Hypothalamus (tissue), 51 donors: ENCODE measurements at places on chromosomes 1 and 21.

- DNase-seq: peak; percentile 23
Measured at GRCh38 chr1:228664399-228664914, 70.8 kb upstream of the RHOU start.

DNA sequence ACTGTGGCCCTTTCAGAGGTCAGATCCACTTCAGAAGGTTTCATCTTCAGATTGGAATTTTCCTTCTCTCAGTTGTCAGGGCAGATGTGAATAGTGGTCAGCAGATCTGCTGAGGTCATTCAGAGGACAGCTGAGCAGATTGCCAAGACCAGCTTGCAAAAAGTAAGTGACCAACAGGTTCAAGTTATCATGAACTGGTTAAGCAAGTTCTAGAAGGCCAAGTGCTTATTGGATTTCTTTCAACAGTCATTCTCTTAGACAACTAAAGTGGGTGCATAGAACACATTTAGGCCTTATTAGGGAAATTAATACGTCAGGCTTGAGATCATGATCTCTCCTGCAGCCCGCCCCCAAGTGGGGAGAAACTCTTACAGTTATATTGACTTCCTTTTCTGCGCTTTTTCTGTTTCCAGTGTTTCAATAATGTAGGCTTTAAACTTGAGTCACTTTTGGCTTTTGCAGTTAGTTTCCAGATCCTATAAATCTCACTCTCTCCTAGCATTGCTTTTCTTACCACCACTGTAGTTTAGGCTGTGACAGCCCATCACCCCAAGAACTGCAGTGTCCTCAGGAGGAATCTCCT is 96.4 kb downstream of the C1orf21 start:
- no peak for DNase-seq

DNA sequence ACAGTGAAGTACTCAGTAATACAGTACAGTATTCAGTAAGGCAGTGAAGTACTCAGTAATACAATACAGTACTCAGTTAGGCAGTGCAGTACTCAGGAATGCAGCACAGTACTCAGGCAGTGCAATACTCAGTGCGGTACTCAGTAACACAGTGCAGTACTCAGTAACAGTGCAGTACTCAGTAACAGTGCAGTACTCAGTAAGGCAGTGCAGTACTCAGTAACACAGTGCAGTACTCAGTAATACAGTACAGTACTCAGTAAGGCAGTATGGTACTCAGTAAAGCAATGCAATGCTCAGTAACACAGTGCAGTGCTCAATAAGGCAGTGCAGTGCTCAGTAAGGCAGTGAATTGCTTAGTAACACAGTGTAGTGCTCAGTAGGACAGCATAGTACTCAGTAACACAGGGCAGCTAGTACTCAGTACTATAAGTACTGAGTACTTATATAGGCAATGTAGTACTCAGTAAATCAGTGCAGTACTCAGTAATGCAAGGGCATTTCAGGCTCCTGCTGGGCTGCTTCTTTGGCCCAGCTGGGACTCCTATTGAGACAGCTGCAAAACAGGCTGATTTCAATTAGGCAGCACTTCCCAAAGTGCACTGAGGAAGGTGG is 411.3 kb downstream of the DISC1 start:
- DNase-seq: no peak

- DNase-seq: no peak
Measured at GRCh38 chr1:59186656-59187055, 110.2 kb upstream of the FGGY start.

DNA sequence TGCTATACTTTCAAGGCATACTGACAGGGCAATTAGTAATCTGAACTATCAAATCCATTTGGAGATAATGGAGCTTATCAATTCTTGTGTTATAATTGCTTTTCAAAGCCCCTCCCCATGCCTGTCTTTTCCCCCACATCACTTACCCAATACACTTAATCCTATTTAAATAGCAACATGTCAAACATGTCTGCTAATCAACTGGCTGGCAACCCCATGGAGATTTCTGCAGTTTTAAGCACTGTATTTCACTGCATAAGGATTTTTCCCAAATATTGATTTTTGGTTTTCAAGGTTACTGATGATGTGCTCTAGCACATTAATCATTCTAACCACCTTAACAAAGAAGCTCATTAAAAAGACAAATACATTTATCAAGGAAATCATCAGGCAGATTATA is 800.3 kb downstream of the PLA2G4A start:
- no peak for DNase-seq

DNA sequence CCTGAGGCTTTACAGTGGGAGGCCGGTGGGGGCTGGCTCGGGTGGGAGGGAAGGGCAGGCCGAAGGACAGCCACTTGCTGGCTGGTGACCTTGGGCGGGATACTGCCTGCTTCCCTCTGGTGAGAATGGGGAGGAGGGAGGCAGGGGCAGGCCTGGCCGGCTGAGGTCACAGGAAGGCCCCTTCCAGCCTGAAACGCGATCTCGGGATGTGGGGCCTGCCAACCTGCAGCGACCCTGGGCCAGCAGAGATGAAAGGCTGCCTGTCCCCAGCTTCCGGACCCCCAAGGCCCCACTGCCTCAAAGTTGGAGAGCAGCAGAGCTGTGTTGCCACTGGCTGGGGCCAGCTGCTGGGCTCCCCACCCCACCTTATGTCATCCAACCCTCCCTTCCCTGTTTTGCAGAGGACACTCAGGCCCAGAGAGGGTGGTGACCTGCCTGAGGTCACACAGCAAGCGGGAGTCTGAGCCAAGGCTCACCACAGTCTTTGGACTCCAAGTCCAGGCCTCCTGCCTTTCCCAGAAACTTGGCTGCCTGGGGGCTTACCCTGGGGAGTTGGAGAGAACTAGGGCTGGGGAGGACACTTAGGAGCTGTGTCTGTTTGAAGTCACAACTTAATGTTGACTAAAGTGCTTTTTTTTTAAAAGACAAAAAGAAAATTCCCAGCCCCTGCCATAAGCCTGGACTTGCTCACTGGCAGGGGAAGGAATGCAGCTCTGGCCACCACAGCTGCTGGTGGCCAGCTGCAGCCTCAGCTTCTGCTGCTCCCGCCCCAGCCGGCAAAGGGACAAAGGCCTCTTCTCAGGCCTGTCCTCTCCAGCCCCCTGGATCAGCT is 14.8 kb upstream of the WASF2 start:
- peak; percentile 87 for DNase-seq

DNA sequence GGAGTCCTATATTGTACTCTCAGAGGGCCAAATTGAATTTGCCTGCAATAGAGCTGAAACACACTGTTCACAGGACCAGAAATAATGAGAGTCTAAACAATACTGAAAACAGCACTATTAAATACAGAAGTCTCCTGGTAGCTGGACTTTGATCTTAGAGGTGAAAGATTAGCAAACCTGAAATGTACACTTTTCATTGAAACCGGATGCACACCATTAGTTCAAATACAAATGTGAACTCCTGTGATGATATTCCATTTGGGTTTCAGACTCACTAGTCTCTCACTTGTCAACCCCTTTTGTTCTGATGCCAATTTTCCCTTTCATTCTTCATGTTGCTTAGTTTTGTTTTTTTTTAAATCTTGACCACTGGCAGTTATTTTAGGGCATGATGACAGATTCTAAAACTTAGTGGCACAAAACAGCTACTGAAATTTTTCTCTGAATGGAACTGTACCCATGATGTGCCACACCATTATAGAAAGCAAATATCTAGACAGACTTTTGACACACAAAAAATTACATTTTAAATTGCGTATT is 5.9 kb upstream of the TNFSF4 start:
- no peak for DNase-seq

DNA sequence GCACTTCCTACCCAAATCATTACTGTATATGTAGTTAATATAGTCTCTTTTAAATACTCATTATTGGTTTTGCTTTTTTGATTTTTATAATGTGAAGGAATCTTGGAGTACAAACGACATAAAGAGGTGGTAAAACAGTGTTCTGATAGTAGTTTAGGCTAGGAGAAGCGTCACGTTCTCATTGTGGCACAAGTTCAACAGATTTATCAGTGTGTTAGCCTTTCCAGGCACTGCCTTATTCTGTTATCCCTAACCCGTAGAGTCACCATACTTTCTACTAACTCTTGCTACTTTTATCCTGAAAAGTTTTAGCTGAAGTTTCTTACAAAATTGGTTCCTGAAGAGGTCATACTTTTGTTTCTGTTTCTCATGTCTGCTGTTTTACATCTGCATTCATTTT is 174.6 kb upstream of the CACYBP start:
- DNase-seq: no peak

GRCh38 chr1:164983023-164983650 is 373.4 kb downstream of the LMX1A start:
- DNase-seq: peak; percentile 69

- no peak for DNase-seq
Measured at GRCh38 chr1:44642255-44642654, 32.0 kb downstream of the TMEM53 start.

DNA sequence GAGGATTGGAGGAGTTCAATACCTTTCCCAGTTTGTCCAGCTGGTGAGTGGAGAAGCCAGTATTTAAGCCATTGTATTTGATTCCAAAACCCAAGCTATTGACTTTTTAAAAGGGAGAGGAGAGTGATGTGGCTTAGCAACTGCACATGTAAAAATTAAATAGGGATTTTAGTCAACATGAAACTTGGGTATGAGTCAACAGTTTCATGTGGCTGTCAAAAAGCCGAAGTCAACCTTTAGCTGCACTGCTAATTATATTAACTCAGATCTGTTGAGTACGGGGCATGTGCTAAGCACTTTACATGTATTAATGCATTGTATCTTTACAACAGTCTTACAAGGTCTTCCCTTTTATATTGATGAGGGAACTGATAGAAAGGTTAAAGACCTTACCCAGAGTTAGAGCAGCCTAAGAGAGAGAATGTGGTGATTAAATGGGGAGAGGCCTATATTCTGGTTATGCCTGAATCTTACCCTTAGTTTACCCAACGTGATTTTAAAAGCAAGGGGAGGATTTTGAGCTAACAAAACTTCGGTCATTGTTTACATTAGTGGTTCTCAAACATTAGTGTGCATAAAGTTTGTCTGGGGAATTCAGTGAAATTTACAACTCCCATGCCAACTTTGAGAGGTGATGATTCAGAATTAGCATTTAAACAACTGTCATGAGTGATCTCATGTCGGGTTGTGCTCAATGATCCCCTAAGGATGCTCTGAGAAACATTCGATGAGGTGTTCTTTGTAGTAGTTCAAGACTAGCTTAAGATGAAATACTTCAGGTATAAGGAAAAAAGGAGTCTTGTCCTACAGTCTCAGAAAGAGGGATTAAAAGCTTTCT is 6.9 kb upstream of the SLC35F3 start:
- DNase-seq: no peak

DNA sequence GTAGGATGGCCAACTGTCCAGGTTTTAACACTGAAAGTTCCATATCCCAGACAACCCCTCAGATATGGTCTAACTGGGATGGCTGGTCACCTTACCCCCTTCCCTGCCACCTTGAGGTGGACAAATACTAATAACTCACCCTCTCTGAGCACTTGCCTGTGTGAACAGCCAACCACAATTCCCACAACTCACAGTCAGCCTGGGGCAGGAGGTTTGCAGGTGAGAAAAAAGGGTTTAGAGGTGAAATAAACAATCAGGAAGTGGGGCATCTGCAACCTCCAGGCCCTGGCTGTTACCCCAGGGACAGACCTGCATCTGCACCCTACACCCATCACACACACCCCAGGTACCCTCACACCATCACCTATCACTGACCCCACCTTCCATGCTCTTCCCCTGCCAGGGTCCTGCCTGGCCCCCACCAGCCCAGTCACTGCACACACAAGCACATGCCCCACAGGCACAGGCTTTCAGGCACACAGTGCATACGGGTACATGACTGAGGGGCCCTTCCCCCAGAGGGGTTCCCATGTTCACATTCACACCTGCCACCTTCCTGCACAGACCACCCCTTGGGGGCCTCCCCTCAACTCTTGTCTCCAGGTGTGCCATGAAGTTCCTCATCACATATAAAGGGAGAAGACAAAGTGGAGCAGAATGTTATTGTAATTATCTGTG is 679.5 kb downstream of the MATN1 start:
- DNase-seq: no peak

GRCh38 chr21:42495765-42496119 is 282 bp downstream of the RSPH1 start:
- DNase-seq: no peak

DNA sequence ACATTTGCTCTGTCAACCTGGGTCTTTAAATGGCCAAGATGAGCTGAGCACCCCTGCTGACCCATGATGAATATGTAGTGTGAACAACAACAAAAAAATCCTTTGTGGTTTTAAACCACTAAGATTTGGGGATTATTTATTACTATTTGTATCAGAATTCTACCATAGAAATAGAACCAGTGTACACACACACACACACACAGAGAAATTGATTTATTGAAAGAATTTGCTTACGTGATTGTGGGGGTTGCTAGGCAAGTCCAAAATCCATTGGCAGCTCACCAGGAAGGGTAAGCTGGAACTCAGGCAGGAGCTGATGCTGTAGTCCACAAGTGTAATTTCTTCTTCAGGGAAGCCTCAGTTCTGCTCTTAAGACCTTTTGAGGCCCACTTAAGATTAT is 82.5 kb upstream of the MAP1LC3C start:
- DNase-seq: no peak

DNA sequence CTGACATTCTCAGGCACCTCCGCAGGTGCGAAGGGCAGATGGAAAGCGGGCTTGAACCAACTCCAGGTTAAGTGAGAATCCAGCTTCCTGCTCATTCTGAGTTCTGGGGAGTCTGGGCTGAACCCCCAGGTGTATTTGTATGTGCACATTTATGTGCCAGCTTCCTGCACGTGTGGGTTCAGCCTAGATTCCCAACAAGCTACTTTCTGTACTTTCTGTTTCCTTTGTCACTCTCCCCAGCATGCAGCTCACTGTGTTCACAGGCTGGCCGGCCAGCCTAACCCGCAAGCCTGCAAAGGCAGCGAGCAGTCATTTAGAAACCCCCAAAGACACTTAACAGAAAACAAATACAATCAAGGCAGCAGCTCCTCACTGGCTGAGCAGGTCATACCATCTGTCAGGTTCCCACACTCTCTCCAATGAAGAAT is 1.3 kb upstream of the IL19 start:
- no peak for DNase-seq

GRCh38 chr21:38489729-38490128 is 8.5 kb downstream of the ERG start:
- no peak for DNase-seq

DNA sequence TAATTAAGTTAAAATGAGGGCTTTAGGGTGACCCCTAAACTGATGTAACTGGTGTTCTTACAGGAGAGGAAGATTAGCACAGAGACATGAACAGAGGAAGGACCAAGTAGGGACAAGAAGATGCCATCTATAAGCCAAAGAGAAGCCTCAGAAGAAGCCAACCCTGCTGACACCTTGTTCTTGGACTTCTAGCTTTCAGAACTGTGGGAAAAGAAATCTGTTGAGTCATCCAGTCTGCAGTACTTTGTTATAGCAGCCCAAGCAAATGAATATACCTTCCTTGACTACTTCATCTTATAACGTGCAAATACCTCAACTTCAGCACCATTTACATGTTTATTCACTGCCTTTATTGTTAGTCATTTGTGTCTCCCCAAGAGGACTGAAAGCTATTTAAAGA is 3.4 kb downstream of the ZBTB21 start:
- no peak for DNase-seq

GRCh38 chr1:219265026-219265515 is 91.4 kb downstream of the LYPLAL1 start:
- no peak for DNase-seq
